ENCODE measurements at places on chromosomes 3 and 15.

DNA sequence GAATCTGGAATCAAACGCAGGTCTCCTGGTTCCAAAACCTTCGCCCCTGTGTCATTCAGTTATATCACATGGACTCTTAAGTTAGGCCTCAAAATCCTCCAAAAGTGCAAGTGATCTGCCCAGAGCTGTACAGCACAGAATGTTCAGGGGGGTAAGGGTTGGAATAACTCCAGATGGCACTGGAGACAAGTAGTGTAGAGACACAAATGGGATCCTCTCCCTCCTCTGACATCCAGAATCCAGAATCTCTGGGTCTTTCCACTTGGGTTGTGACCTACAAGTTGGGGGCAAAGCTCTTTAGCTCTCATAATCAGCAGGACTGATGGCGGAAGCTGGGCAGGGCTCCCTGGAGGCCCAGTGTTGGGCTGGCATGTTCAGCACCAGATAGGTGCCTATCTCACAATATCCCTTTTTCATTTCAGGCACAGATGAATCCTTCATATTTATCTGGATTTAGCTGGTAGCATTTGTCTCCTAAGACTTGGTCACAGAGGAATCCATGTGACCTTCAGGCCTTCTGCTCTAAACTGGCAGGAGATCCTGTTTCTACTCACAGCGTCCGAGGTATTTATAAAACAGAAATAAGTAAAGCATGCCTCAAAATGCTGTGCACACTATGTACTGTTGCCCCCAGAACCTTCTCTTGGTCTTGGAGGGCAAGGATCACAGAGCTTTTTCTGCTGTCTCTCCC, 15.4 kb downstream of the ABHD2 start:
- no peak for DNase-seq
- peak overlapping the region; percentile 3 for H3K27ac ChIP-seq
- peaks cover 3% of the 10 kb centered on the region for H3K36me3 ChIP-seq
- H3K27me3 ChIP-seq = no peaks in the 10 kb centered on the region
- H3K4me3 ChIP-seq = no peak overlapping the region

DNA sequence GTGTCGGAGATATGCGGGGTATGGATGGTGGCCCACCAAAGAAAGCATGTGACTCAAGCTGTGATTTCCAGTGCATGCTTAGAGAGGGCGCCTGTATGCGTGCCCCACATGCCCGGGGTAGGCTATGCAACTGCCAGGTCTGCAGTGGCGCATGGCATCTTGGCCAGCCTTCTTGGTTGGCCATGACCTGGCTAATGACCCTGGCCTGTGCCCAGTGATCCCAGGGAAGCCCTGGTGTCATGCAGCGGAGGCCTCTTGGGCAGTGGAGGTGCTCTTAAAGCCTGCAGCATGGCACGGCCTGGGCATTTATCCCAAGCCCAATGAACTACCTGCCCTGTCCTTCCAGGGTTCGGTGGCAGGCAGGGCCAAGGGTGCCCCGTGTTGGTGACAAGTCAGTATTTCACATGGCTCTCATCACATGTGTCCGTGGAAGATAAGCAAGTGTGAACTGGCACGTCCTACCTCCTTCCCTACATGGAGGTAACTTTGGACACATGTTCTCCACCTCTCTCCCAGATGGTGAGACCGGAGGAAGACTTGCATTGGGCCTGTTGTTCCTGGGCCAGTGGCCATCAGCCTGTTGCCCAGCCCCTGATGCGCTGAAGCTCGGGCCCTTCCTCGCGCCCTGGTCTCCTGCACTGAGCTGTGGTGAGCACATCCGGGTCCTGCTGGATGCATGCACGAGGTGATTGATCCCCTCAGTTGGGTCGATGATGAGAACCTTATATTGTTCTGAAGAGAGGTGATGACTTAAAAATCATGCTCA, 192.0 kb downstream of the UBE3A start:
- no peak overlapping the region for H3K4me3 ChIP-seq
- H3K4me1 ChIP-seq = no peaks in the 10 kb centered on the region
- no peaks in the 10 kb centered on the region for H3K27me3 ChIP-seq
- H3K27ac ChIP-seq = no peak overlapping the region

GRCh38 chr3:180962530-180962929, 27.0 kb downstream of the DNAJC19 start:
- no peaks in the 10 kb centered on the region for H3K4me1 ChIP-seq
- H3K27ac ChIP-seq = no peak overlapping the region
- no peaks in the 10 kb centered on the region for H3K27me3 ChIP-seq
- peaks cover 60% of the 10 kb centered on the region for H3K36me3 ChIP-seq

DNA sequence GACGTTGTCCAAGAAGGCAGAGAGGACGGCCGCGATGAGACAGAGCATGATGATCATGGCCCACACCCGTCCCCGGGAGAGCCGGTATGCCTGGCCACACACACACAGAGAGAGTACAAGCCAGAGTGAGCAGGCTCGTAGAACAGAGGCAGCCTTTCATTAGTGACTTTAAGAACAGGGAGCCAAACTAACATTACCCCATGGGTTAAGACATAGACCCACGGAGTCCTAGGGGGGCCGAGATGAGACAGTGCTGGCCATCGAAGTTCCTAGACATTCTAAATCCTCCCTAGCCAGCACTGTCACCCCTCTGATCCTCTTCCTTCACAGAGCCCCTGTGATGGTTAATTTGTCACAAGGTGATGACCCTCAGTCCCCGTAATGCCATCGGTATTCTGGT, 114.0 kb downstream of the OCA2 start:
- no peaks in the 10 kb centered on the region for H3K36me3 ChIP-seq
- no peaks in the 10 kb centered on the region for H3K4me1 ChIP-seq
- no peak overlapping the region for H3K27ac ChIP-seq

- no peak overlapping the region for H3K4me3 ChIP-seq
- no peak for DNase-seq
- H3K36me3 ChIP-seq = no peaks in the 10 kb centered on the region
- no peaks in the 10 kb centered on the region for H3K4me1 ChIP-seq
Observed at GRCh38 chr3:22980346-22980745, 222.8 kb upstream of the UBE2E2 start.

DNA sequence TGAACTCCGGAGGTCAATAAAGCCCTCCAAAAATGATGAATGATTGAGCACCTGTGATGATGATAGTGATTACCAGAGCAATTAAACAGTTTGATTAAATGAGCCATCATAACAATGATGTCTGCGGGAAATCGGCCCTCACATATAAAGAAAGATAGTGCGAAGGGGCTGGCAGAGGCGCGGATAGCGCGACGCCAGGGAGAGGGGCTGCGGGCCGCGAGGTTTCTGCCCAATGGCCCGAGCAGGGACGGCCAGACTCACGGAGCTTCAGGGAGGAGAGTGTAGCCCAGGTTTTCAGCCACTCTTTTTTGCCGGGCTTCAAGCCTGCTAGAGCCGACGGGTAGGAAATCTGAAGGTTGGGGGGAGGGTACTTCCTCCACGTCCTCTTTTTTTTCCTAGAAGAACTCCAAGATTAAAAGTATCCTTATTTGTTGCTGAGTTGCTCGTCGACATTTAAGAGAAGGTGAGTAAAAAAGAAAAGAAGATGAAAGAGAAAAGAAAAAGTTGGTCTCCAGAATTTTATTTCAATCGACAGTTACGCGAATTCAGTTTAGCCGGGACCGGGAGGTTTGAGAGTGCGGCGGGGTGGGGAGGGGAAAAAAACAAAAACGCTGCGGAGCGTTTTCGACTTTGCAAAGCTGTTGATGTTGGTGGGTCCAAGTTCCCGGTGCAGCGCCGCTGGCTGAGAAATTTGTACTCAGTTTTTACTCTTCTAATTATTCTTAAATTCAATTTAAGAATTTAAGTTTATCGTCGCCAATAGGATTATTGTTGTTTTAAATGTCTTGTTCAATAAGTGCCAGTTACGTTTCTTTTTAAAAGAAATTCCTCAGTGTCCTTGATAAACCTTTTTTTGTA, 2.2 kb upstream of the MEIS2 start:
- no peaks in the 10 kb centered on the region for H3K36me3 ChIP-seq
- peak overlapping the region; percentile 76 for H3K4me3 ChIP-seq
- H3K27me3 ChIP-seq = peaks cover 35% of the 10 kb centered on the region
- DNase-seq = no peak
- peak overlapping the region; percentile 92 for H3K27ac ChIP-seq

DNA sequence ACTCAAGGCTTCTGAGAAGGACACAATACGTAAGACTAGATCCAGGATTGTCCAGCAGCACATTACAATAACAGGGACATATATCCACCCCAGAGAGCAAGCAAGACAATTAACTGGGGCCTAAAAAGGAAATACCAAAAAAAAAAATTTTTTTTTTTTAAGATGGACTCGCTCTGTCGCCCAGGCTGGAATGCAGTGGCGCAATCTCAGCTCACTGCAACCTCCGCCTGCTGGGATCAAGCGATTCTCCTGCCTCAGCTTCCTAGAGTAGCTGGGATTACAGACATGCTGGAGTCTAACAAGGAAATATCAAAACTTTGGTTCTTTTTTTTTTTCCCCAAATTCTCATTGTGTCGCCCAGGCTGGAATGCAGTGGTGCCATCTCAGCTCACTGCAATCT, 28.8 kb upstream of the IMPDH2 start:
- H3K4me1 ChIP-seq = no peaks in the 10 kb centered on the region
- no peak for DNase-seq
- H3K27ac ChIP-seq = no peak overlapping the region
- H3K4me3 ChIP-seq = no peak overlapping the region

DNA sequence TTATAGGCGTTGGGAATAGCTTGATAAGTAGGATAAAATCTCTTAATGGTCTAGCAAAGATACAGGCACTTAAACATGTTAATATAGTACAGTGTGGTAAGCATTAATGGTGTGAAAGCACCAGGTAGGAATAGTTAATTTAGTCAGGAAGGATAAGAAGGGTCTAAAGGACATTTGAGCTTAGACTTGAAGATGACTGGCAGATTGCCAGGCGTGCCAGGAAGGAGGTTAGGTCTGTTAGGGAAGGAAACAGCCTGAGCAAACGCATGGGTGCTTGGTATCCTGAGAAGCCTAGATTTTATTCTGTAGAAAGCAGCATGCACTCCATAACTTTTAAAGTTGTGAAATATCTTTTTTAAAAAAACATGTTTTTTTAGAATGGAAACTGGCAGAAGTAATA, 17.7 kb downstream of the SEC62 start:
- H3K4me3 ChIP-seq = no peak overlapping the region
- no peak for DNase-seq
- peaks cover 92% of the 10 kb centered on the region for H3K36me3 ChIP-seq
- H3K27ac ChIP-seq = no peak overlapping the region
- H3K27me3 ChIP-seq = no peaks in the 10 kb centered on the region

GRCh38 chr3:8981700-8982099, 18.4 kb upstream of the RAD18 start:
- peaks cover 4% of the 10 kb centered on the region for H3K27me3 ChIP-seq
- peaks cover 2% of the 10 kb centered on the region for H3K36me3 ChIP-seq
- H3K27ac ChIP-seq = no peak overlapping the region

DNA sequence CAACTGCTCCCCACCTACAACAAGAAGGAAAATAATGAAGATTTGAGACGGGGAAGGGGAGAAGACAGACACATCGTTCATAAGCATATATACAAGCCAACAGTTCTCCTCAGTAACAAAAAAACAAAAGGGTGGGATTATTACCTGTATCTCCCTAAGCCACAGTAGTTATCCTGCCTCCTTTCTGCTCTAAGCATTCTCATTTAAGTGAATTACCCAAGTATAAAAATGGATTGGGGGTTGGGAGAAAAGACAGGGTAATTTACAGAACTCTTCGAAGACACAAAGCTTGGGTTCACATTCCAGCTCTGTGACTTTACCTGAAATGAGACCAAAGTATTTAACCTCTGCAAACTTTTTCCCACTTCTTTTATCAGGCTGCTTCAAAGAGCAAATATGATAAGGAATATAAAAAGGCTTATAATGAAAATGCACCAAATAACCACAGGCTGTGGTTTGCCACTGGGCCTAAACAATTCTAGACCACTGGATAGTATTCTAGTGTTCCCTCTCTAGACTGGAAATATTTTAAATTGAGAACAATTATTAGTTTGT, 64.4 kb downstream of the UACA start:
- H3K4me1 ChIP-seq = peaks cover 41% of the 10 kb centered on the region
- H3K36me3 ChIP-seq = no peaks in the 10 kb centered on the region
- no peaks in the 10 kb centered on the region for H3K27me3 ChIP-seq
- H3K27ac ChIP-seq = no peak overlapping the region
- DNase-seq = no peak

DNA sequence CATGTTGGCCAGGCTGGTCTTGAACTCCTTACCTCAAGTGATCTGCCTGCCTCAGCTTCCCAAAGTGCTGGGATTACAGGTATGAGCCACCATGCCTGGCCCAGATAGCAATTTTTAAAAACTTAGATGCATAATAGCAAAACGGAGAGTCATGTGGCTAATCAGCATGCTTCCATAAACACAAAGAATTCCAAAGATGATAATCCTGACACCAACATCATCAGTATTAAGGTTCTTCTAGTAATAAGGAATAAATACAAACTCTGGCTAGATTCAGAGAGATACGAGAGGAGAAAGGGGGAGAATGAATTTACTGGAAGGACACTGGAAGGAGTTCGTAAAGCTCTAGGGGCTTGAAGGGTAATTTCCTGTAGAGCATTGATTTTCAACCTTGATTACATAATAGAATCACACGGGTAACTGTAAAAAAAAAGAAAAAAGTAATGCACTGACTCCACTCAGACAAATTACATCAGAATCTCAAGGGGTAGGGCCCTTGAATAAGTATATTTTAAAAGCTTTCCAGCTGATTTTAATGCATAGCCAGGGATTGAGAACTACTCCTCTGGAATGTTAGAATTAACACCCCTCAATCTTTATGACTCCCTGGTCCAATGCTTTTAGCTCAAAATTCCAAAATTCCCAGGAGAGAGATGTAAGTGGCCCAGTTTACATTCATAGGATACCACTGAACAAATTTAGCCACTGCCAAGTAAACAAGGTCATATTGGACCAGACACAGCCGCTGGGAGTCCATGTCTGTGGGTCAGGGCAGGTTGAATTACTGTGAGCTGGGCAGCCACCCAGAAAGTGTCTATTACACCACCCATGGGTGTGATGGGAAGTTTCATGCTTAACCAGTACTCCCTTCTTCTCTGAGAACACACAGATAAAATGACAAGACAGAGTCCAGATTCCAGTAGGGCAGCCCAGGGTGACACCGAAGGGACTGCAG, 243.9 kb downstream of the TBL1XR1 start:
- H3K36me3 ChIP-seq = no peaks in the 10 kb centered on the region
- H3K27ac ChIP-seq = no peak overlapping the region
- DNase-seq = no peak

GRCh38 chr3:150870406-150870805, 34.8 kb downstream of the MINDY4B start:
- no peak overlapping the region for H3K4me3 ChIP-seq
- no peaks in the 10 kb centered on the region for H3K4me1 ChIP-seq
- DNase-seq = no peak
- no peaks in the 10 kb centered on the region for H3K27me3 ChIP-seq
- H3K36me3 ChIP-seq = no peaks in the 10 kb centered on the region
- no peak overlapping the region for H3K27ac ChIP-seq

Data from suprapubic skin (tissue), 4 donors.